ENCODE measurements at places on chromosomes 4 and X.
A peak's percentile ranks its signal among the peaks of the same experiment; 100 is the strongest.

DNA sequence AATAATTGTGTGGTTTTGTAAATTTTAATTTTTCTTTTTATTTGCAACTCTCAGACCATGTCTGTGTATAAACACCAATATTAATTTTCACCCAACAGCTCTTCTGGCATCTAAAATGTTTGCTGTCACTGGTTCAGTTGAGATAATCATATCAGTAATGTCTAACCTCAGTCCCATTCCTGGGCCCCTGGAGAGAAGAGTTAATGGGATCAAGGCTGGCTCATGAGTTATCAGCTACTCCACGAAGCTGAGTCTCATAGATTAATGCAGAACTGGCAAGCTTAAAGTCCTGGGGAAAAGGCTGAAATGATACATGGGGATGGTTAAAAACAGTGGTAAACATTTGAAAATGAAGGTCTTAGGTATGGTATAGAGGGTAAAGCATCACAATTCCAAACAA is 28.4 kb upstream of the TSPAN5 start:
- no peak for DNase-seq

DNA sequence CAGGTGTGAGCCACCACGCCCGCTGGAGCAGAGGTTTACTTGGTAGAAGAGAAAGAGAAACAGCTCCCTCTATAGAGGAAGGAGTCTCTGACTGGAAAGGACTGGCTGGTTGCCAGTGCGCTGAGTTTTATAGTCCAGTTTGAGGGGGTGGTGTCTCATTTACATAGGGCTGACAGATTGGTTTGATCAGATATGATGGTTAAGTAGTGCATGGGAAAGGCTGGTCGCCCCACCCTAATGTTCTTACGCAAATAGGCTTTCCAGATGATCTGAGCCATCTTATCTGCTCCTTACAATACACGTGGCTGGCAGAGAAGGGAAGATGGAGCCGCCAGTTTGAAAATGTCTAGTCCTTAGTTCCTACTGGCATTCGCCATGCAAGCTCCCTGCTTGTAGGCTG is 439.5 kb downstream of the NAF1 start:
- DNase-seq = no peak

- DNase-seq = no peak
These were observed 105.6 kb upstream of the PGRMC2 start for GRCh38 chr4:128393101-128393704.

GRCh38 chr4:53116954-53117353 is 248.9 kb downstream of the SCFD2 start:
- DNase-seq = no peak

DNA sequence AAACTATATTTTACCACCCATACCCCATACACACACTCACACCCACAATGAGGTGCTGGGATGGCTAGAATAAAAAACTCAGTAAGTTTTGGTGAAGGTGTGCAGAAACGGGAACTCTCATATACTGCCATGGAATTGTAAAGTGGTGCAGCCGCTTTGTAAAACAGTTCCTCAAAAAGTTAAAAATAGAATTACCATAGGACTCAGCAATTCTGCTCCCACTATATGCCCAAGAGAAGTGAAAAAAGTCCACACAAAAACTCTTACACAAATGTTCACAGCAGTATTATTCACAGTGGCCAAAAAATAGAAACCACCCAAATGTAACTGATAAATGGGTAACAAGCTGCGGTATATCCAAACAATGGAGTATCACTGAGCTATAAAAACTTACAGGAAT is 6.5 kb downstream of the CENPU start:
- no peak for DNase-seq

DNA sequence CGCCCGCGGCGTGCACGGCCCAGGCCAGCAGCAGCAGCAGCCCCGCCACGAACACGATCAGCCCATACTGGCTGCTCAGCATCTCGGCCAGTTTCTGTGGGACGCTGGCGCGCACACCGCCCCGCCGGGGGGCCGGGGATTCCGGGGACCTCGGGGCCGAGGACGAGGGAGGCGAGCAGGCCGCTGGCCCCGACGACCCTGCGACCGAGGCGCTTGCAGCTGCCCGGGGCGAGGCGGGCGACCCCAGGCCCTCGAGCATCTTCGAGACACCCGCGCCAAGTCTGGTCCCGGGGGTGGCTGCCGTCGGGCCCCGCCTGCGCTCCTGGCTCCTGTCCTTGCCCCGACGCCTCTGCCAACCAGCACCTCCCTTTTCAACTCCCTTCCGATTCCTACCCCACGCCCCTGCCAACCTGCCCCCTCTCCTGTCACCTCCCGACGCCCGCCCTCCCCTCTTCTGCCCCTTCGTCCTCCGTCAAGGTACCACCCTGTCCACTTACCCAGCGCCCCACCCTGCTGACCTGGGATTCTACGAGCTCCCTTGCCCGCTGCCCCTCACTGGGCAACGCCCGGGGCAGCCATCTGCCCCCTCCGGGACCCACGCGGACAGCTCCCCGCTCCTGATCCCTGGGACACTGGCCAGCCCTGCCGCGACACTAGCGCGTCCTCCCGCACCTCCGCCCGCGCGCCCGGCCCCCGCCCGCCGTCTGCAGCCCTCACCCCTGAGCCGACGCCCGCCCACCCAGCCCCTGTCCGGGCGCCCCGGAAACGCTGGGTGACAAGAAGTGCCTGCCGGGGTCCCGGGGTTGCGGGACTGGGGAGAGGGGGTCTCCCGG is at the start of gene OTOP1:
OTOP1 (minus strand) TSS at position 324 of the 833 bp plus-strand sequence; CDS start at position 259, 65 bp downstream.
- no peak for DNase-seq

DNA sequence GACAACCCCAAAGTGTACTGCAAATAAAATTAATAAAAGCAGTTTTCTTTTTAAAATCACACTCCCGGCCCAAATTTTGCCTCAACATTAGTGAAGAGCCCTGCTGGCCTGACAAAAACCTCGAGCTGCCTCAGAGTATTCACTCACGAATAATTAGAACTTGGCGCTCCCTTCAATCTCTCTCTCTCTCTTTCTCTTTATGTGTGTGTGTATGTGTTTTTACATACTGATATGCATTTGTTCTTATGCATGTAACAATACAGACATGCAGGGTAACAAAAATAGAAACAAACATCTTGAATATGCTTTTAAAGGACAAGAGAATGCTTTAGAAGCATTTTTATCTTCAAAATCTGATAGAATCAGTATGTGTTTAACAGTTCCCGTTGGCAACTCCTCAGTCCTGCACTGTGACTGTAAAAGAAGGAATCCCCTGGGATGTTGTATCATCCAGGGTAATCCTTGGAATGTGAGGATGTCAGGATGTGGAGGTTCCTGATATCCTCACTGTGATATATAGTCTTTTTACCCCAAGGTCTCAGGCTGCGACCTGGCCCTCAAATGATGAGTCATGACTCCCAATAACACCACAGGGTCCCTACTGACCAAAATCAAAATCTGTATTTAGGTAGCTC is 53.0 kb downstream of the PTCHD1 start:
- no peak for DNase-seq

DNA sequence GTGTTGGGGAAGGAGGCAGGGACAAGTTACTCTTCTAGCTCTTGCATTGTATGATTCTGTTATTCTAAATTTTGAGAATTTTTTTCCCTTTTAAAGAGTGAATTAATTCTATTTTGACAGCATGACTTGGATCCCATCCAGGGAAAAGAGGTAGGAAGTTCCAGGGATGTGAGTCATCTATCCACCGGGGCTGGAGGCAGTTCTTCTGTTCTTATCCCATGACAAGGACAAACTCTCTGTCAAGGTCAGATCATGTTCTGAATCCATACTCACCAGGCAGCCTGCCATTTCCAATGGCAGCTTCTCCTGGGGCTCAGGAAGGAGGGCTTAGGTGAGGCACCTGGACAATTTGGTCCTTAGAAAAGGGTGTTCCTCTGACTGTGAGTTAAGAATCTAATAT is 132.0 kb upstream of the MED14 start:
- DNase-seq = no peak

GRCh38 chr4:73895201-73896175 is 26.3 kb downstream of the CXCL1 start:
- no peak for DNase-seq

DNA sequence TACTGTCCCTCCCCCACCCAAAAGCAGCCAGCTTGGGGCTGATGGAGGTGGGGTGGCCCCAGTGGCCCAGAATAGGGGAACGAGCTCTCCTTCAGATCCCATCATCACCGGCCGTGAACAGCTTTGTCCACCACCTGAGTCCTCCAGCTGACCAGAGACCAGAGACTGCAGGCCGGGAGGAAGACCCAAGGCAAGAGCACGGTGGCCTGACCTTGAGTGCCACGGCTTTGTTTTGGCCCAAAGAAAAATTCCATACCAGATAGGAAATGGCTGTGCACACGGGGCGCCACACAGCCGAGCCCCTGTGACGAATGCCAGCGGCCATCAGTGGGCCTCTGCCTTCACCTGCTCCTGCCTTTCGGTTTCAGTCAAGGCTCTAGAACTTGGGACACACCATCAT is 5.2 kb downstream of the HMX1 start:
- no peak for DNase-seq

DNA sequence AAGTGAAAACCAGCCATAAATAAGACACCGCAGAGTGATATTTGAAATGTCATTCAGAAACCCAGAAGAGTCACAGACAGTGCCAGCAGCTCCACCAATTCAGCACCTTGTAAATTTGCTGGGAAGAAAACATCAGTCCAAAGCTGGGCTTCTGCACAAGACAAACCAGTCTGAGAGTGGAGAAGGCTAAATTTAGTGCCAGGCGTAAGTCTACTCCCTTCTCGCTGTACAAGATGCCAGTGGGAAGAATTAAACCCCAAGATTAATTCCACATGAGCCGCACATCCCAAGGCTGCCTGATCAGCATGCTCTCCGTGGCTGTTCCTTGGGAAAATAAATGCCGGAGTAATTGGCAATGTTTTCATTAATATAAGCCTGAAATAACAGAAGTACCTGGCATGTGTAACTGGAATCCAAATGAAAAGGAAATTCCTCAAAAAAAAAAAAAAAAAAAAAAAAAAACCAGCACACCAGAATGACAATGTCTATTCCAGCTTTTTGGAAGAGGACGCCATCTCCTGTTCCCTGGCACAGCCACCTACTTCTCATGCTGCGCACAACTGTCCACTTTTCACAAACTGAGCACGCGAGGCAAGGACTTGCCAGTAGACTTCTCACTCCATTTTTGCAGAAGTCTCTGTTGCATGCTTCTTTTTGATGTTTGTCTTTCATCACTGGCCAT is 95.5 kb downstream of the NSUN7 start:
- DNase-seq = no peak

- DNase-seq = no peak
These were observed 157.1 kb downstream of the VEGFC start for GRCh38 chr4:176635372-176636261.

- no peak for DNase-seq
These were observed 68.0 kb upstream of the NR3C2 start for GRCh38 chr4:148510211-148510610.

DNA sequence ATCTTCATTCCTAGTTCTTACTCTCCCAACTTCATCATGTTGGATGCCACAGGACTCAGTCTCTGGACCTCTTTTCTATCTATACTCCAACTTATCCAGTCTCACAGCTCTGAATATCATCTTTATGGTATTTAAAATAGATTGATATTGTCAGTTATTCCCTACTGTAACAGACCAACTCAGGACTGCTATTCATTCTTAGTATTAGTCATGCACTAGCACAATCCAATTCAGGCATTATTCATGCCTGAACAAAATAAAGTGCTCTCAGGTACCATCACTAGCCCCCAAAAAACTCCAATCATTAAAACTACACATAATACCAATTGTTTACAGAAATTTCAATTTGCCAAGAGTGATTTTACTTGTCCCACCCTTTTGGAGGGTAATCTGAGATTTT is 37.7 kb downstream of the FRYL start:
- DNase-seq = no peak

- DNase-seq = no peak
These were observed 235.7 kb downstream of the NKX6-1 start for GRCh38 chr4:84263415-84263814.

DNA sequence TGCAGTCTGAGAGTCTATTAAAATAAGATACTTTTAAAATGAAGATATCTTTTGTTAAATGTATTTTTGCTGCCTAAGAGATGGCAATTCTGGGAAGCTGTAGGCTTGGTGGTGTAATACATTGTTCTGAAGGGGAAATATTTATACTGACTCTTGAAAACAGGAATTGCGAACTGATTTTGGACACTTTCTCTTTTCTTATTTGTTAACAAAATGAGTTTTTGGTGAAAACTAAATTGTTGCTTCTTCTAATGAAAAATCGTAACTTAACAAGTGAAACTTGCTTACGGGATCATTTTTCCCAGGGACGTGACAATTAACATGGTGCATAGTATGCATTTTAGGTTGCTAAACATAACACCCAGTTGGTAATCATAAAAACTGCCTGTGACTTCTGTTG is 71.0 kb downstream of the RAPGEF2 start:
- DNase-seq = no peak

DNA sequence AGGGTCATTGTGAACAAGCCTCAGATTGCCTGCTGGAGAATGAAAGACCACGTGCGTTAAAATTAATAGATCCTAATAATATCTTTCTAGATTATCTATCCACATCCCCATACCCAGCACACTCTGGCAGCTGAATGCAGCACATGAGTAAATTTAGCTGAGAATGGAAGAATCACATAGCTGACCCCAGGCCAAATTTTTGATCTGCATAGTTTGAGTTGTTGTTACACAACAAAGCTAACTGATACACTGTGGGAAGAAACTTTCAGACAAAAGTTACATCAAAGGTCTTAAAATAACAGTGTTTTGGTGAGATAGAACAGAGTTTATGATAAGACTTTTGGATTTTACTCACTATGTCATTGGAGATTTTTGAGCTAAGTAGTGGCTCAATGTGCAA is 72.4 kb upstream of the ANXA10 start:
- DNase-seq = no peak

DNA sequence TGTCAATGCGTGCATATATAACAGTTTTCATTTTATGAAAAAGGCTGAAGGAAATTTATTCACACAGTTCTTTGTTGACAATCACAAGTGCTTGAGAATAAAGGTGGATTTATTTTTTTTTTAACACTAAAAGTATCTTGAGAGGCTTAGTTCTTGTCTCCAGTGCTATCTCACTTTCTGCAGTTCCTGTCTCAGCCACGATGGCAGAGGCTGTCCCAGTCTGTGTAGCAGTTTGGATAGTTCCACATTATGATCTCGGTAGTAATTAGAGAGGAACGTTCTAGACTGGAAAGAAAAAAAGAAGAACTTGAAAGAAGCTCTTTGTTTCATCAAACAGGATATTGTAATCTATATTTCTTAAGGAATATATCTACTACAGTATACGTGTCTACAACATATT is 229.0 kb downstream of the UGT8 start:
- DNase-seq = no peak

DNA sequence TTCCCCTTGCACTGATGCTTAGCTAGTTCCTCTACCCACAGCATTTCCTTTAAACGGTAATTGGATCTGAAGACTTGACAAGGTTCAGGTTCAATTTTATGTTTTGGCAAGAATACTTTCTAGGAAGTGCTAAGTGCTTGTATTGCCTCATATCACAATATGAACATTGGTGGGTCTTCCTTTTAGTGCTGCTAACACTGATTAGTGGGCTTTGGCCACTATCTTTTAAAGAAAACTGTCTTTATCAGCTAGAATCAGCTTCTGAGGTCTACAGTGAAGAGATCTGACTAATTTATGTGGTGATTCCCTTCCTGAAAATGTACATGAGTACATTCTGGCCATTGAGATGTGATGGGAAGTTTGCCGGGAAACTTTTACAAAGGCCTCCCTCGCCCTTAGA is 316.7 kb upstream of the KLF3 start:
- no peak for DNase-seq

GRCh38 chr4:102500352-102500695 is 835 bp upstream of the NFKB1 start:
- DNase-seq = peak; percentile 27

All from GM13976 (cell line).